ENCODE measurements at places on chromosomes 11 and 22.

DNA sequence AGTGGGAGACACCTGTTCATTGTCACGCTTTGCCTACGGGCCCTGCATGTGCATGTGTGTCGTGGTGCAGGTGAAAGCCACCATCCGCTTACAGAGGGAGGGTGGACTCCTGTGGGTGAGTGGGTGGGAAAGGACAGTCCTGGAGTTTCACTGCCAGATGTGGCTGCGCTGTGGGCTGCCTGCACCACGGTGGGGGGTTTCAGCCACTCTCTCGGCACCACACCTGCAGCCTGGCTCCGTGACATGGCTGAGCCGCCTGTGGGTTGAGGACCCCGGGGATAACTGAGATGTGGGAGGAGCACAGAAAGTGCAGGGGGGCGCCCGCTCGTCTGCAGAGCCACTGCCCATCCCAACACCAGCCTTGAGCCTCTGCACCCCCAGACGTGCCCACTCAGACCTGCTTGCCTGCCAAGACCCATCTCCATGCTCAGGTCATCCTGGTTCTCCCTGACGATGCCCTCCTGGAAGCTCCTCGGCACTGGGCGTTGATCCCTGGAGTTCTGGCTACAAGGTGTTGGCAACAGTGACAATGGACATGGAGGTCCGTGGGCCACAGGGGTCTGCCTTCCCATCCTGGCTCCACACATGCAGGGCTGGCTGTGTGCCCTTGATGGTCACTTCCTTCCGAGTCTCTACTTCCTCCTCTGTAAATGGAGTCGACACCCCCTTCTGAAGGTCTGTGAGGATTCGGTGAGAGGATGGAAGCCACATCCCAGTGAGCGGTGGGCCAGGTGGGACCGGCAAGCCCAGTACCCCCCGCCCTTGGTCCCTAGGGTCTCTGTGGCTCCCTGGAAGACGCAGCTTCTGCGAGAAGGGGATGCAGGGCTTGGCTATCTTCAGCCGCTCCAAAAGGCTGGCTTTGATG, 1007.0 kb downstream of the BRD1 start:
- no peak for DNase-seq

GRCh38 chr11:115269191-115269950, 234.8 kb downstream of the CADM1 start:
- no peak for DNase-seq

DNA sequence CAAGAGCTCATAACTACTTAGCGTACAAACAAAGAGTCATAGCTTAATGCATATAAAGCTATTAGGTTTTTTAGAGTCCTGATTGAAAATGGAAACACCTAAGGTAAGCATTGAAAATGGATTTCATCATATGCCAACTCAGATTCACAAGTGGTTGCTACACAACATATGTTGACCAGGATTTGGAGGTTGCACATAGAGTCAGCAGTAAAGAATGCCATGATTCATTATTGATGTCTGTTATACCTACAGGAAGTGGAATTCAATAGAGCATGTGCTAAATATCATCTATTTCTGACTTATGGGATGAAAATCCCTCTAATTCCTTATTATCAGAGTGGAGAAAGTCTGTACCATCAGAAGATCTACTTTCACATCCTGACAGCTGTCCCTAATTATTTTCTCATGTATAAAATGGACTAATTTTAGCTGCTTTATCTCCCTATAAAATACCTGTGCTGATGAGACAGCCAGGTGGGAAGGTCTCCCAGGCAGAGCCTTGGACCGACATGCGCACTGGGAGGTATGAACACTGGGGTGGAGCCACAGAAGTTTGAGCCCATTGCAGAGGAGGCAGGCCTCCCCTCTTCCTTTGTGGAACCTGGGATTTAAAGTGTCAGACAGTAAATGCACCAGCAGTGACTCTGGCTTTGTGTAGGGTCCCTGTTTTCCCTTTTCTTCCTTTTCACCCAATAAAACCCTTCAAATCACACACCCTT, 204.2 kb downstream of the AASDHPPT start:
- DNase-seq, result no peak

GRCh38 chr11:96272529-96273222, 70.3 kb downstream of the MAML2 start:
- no peak for DNase-seq

DNA sequence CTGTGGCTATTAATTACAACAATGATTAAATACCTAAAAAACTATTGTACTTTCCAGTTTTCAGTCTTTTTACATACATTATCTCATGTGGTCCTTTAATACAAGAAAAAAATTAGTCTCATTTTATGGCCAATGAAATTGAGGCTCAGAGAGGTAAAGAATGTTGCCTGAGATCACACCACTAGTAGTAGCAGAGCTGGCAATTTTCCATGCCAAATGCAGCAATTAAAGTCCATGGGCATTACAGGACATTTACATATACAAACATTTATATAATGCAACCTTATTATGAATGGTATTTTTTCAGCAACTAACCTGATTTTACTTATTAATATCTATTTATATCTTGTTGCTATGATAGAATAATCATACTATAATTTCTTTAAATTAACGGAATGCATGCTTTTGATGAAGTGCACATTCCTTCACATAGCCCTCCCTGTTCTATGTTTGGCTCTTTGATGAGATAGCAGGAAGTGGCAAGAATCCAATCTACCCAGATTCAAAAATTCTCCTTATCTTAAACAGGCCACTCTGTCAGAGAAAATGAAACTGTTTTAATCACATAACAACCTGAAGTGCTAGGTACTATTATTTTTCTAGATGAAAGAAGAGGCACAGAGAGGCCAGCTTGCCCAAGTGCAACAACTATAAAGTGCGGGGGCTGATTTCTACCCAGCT, 120.9 kb upstream of the LDLRAD3 start:
- no peak for DNase-seq

Data from NCI-H1105 (cell line).